ENCODE measurements at places on chromosomes 1 and 21. TPM values are rescaled to one million over a fixed set of nuclear protein-coding genes. Genes with fewer than 3 reads are reported as not detected.

The KRTAP7-1 gene
- total RNA-seq = not detected

The CFHR5 gene
- not detected for total RNA-seq

The UBE2U gene
- not detected for total RNA-seq

The TINAGL1 gene
- total RNA-seq = 0.51 TPM

The OR2G6 gene
- not detected for total RNA-seq

The LIN28A gene
- total RNA-seq = not detected

The LEFTY1 gene
- 0.46 TPM for total RNA-seq

The SLAMF8 gene
- total RNA-seq = 0.22 TPM

The PAX7 gene
- 0.74 TPM for total RNA-seq

The CTSK gene
- 1.7 TPM for total RNA-seq

The PRAMEF17 gene
- not detected for total RNA-seq

The KCNAB2 gene
- total RNA-seq = 8.2 TPM

The FCN3 gene
- not detected for total RNA-seq

The DMRTA2 gene
- total RNA-seq = 0.26 TPM

The ADCY10 gene
- not detected for total RNA-seq

The SCAF4 gene
- 16.4 TPM for total RNA-seq

Data from A549 treated with Mapracorat at 1 μM for 4 hours (cell line).